ENCODE measurements at places on chromosomes 7 and 10.

DNA sequence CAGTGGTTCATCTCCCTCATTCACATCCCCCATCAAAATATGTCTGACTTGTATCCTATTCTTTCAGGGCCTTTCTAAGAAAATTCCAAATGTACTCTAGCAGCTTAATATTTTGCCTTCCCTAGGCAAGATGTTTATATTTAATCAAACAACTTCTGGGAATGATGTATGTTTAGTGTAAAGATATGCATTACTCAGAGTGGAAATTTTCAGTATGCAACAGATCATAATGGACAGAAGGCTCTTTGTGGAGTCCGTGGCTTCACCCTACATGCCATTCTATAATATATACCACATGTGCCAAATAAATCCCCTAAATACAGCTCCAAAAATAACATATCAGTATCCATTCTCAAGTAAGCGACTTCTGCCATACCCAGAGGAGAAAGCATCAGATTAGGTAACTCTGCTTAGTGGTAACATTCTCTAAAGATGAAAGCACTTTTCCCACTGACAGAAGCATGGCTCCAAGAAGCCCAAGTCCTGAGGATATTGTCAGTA lies 316.6 kb downstream of the KCNMA1 start:
- no peak for DNase-seq

DNA sequence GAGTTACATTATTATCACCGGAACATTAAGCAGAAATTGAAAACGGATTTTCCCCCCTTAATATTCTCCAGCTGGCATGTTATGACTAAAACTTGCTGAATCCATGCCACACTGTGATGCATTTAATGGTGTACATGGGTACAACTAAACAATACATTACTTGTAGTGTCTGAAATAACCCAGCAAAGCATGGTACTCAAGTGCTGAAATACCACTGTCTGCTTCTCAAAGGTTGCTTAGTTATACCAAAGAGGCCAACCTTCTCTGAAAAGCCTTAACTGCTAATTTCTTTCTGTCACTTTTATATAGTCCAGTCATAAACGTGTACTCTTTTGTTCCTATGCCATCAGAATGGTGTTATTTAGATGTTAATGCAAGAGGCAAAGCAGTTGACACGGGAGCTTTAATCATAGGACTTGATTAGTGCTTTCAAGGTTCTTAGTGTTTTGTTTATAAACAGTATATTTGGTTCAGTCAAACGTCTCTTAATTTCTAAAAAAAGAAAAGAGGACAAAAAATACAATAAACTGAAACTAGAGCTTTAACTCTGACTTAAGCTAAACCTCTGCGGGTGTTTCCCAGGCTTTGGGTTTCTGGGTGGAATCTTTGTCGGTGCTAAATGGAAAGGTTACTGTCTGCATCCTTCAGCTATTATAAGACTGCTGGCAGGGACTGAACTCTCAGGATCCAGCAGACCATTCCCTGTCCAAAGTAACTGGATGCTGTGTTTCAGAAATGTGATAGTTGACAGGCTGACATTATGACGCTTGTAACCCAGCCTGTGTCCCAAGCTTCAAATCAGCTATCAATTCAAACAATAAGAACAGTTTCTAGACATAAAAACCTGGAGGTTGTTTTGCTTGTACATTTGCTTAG lies 202.6 kb downstream of the PPP1R3A start:
- DNase-seq: no peak

GRCh38 chr10:79239275-79239779 lies 107.9 kb upstream of the PPIF start:
- no peak for DNase-seq

GRCh38 chr10:17781856-17782255 lies 27.3 kb upstream of the MRC1 start:
- DNase-seq: no peak

- no peak for DNase-seq
These were observed 53.0 kb downstream of the COL13A1 start for GRCh38 chr10:69854511-69855345.

- DNase-seq: no peak
These were observed 1.8 kb upstream of the WASL start for GRCh38 chr7:123750389-123751230.
